Thyroid gland (tissue), 4 donors: ENCODE measurements at places on chromosomes 7 and 10.
A peak's percentile ranks its signal among the peaks of the same experiment; 100 is the strongest.

DNA sequence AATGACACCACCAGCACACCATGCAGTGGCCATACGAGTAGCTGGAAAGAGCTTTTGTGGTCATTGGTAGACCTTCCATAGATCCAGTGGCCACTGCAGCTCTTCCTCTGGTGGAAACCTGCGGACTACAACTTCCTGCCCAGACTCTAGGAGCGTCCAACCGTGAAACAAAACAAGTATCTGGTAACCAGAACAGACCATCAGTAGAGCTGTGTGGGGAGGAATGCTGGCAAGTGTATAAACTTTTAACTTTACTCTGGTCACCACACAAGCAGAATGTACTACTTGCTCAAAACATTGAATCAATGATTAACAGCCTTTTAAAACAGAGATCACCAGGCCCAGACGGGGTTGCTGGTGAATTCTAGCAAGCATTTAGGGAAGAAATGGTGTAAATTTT, 154.7 kb upstream of the DGKB start:
- H3K27me3 ChIP-seq: peaks cover 3% of the 10 kb centered on the region
- no peaks in the 10 kb centered on the region for H3K36me3 ChIP-seq
- no peak for DNase-seq
- H3K27ac ChIP-seq: no peak overlapping the region
- H3K4me3 ChIP-seq: no peak overlapping the region

GRCh38 chr10:103663236-103663635, 169.7 kb downstream of the NEURL1 start:
- no peak for DNase-seq
- H3K36me3 ChIP-seq: no peaks in the 10 kb centered on the region
- no peaks in the 10 kb centered on the region for H3K27me3 ChIP-seq
- no peak overlapping the region for H3K4me3 ChIP-seq

DNA sequence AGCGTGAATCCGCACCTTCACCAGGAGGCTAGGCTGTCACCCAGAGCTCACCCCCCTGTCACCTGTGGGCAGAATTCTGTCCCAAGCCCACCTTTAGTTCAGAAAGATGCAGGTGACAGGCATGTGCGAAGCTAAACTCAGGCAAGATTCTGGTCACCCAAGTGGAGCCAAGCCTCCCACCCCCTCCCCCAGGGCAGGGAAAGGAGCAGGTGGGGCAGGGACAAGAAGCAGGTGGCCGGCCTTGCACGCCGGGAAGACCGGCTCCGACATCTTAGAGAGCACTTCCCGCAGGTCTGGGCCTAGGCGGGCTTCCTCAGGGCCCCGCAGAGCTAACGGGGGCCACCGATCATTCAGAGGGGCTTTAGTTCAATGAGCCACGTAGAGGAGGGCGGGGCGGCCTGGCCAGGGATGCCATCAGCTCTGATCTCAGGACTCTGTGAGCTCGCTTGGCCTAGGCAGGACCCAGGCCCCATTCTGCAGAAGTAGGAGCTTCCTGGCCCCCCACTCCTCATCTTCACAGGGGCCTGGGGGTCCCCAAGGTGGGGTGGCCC, 19.9 kb downstream of the UNCX start:
- peaks cover 7% of the 10 kb centered on the region for H3K4me1 ChIP-seq
- H3K27ac ChIP-seq: no peak overlapping the region
- DNase-seq: no peak
- H3K36me3 ChIP-seq: no peaks in the 10 kb centered on the region
- H3K27me3 ChIP-seq: peaks cover 8% of the 10 kb centered on the region
- H3K4me3 ChIP-seq: no peak overlapping the region

DNA sequence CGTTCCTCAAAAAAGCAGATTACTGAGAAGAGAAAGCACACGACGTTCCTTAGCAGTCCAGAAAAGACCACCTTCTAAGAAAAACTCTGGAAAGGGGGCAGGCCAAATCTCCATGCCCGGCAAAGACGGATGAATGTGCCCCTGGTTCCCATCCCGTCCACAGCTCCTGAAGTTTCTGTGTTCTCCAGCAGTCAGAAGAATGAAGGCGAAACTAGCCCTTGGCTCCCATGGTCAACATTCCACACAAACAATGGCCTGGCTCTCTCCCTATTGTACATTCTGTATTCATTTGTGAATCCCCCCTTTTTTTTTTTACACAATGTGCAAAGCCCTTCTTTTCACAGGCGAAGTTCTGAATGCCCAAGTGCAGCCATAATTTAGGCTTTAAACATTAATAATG, 5.3 kb downstream of the CTBP2 start:
- H3K27me3 ChIP-seq: no peaks in the 10 kb centered on the region
- H3K4me3 ChIP-seq: no peak overlapping the region
- peak overlapping the region; percentile 95 for H3K27ac ChIP-seq
- H3K4me1 ChIP-seq: peaks cover 72% of the 10 kb centered on the region

DNA sequence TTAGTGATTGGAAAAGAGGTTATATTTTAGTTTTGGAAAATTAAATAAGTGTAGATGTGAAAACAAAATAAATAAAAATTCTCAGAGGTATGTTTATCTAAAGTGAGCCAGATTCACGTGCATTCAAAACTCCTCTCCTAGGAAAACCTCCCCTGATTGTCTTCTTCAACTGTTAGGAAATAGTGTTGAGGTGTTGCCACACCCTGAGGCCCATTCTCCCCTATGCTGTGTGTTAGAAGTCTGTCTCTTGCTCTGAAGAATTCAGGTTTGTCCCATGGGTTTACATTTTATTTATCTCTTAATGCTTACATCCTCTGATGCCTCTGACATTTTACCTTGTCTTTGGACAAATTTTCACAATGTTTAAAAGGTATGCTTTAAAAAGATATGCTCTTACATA, 40.3 kb downstream of the PTPRE start:
- H3K4me1 ChIP-seq: no peaks in the 10 kb centered on the region
- H3K27me3 ChIP-seq: no peaks in the 10 kb centered on the region
- no peaks in the 10 kb centered on the region for H3K36me3 ChIP-seq
- no peak overlapping the region for H3K27ac ChIP-seq

DNA sequence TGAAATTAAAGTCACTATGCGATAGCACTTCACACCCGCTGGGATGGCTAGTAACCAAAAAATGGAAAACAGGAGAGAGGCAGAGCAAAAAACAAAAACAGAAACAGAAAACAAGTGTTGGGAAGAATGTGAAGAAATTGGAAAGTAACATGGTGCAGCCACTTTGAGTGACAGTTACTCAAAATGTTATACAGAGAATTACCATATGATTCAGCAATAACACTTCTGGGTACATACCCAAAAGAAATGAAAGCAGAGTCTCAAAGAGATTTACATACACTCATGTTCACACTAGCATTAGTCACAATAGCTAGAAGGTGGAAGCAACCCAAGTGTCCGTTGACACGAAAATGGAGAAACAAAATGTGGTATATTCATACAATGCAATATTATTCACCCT, 88.6 kb upstream of the KCNIP2 start:
- H3K27ac ChIP-seq: no peak overlapping the region
- H3K4me3 ChIP-seq: no peak overlapping the region
- no peaks in the 10 kb centered on the region for H3K27me3 ChIP-seq
- DNase-seq: no peak
- no peaks in the 10 kb centered on the region for H3K36me3 ChIP-seq

- peak; percentile 13 for DNase-seq
- no peak overlapping the region for H3K4me3 ChIP-seq
- H3K27ac ChIP-seq: no peak overlapping the region
- no peaks in the 10 kb centered on the region for H3K36me3 ChIP-seq
- H3K4me1 ChIP-seq: peaks cover 11% of the 10 kb centered on the region
Observed at GRCh38 chr10:68154211-68154497, 44.9 kb downstream of the MYPN start.

GRCh38 chr7:32059289-32060011, 10.8 kb downstream of the PDE1C start:
- H3K27ac ChIP-seq: no peak overlapping the region
- no peaks in the 10 kb centered on the region for H3K4me1 ChIP-seq
- H3K36me3 ChIP-seq: no peaks in the 10 kb centered on the region
- no peak for DNase-seq

GRCh38 chr7:77930496-77930895, 131.9 kb downstream of the PHTF2 start:
- H3K27ac ChIP-seq: no peak overlapping the region
- no peaks in the 10 kb centered on the region for H3K4me1 ChIP-seq
- no peak for DNase-seq
- H3K27me3 ChIP-seq: no peaks in the 10 kb centered on the region
- H3K36me3 ChIP-seq: no peaks in the 10 kb centered on the region

GRCh38 chr10:23614483-23614882, 175.6 kb downstream of the OTUD1 start:
- H3K4me1 ChIP-seq: no peaks in the 10 kb centered on the region
- H3K27me3 ChIP-seq: no peaks in the 10 kb centered on the region
- no peak for DNase-seq
- no peaks in the 10 kb centered on the region for H3K36me3 ChIP-seq
- H3K27ac ChIP-seq: no peak overlapping the region
- no peak overlapping the region for H3K4me3 ChIP-seq

DNA sequence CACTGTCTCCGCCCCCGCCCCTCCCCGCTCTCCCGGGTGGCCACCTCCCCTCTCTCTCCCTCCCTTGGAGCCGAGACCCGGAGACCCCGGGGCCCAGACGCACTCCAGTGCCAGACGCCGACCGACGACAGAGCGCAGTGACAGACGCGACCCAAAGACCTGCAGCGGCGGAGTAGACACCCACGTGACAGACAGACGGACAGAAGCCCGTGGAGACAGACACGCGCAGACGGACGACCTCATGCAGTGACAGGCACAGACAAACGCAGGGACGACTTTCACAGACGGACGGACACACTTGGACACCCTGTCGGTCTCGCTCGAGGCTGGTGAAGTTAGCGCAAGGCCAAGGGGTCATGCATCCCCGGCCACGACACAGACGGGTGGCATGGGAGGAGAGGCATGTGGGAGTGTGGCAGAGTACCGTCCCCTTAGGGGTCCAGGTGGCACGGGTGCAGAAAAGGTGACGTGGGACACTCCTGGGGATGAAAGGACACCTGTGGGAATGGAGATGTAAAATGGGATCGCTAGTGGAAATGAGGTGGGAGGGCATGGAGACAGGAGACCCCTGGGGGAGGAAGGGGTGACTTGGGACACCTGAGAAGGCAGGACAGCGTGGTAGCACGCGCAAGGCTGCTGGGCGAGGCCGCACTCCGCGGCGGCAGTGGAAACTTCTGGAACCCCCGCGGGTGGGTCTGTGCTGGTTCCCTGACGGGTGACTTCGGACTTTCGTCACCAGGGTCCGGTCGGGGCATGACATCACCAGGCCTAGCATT, 456 bp upstream of the ACHE start:
- H3K4me3 ChIP-seq: no peak overlapping the region
- peaks cover 10% of the 10 kb centered on the region for H3K27me3 ChIP-seq
- no peak overlapping the region for H3K27ac ChIP-seq

GRCh38 chr10:95388109-95388471, 97.3 kb upstream of the PDLIM1 start:
- H3K4me1 ChIP-seq: peaks cover 38% of the 10 kb centered on the region
- H3K36me3 ChIP-seq: no peaks in the 10 kb centered on the region
- no peak for DNase-seq

GRCh38 chr10:59741048-59741447, 12.2 kb downstream of the MRLN start:
- no peaks in the 10 kb centered on the region for H3K27me3 ChIP-seq
- no peak for DNase-seq
- no peaks in the 10 kb centered on the region for H3K36me3 ChIP-seq
- no peaks in the 10 kb centered on the region for H3K4me1 ChIP-seq
- H3K27ac ChIP-seq: no peak overlapping the region

DNA sequence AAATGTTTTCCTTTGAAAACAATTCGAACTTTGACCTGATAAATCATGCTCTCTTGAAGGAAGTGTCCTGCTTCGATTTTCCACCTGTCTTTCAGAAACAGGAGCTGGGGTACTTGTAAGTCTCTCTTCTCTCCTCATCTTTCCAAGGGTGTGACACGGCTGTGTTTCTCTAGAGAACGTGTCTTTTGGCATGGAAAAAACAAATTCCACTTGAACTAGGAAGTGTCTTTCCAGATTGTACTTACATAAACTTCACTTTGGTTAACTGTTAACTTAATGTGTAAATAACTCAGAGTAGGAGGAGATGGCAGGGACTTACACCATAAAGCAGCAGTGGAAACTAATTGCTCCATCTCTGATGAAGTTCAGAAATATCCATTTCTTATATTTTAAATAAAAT, 4.2 kb upstream of the CALCR start:
- no peak overlapping the region for H3K27ac ChIP-seq
- no peak for DNase-seq
- H3K36me3 ChIP-seq: no peaks in the 10 kb centered on the region
- H3K27me3 ChIP-seq: no peaks in the 10 kb centered on the region
- H3K4me3 ChIP-seq: no peak overlapping the region
- H3K4me1 ChIP-seq: no peaks in the 10 kb centered on the region

GRCh38 chr10:102718220-102718619, 3.8 kb downstream of the SFXN2 start:
- H3K27me3 ChIP-seq: no peaks in the 10 kb centered on the region
- H3K4me1 ChIP-seq: peaks cover 22% of the 10 kb centered on the region
- no peaks in the 10 kb centered on the region for H3K36me3 ChIP-seq
- H3K4me3 ChIP-seq: no peak overlapping the region
- peak overlapping the region; percentile 67 for H3K27ac ChIP-seq

DNA sequence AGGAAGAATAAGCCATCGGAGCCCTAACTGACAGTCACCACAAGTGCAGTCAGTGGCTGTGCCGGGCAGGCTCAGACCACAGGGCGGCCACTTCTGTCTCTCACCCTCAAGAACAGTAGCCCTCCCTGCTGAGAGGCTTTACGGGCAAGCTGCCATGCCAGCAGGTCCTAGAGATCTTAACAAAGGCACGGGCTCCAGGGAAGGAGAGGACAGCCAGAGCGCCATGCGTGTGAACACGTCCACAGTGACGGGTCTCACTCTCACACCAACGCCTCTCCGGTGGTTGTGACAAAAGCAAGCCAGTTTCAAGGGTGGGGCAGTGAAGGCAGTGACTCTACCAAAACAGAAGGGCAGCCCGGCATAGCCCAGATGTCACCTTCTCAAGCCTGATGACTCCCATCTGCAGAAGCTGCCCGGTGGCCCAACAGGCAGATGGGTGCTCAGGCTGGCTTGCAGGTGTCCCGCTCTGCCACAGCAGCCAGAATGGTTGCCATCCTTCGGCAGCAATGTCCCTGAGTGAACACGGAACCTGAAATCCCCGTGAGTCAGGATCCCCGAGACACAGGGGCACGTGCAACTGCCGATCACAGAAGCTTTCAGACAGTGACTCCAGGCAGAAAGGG, 102.0 kb downstream of the FAM53B start:
- no peak overlapping the region for H3K4me3 ChIP-seq
- H3K27ac ChIP-seq: peak overlapping the region; percentile 83
- H3K36me3 ChIP-seq: no peaks in the 10 kb centered on the region
- peak; percentile 97 for DNase-seq

DNA sequence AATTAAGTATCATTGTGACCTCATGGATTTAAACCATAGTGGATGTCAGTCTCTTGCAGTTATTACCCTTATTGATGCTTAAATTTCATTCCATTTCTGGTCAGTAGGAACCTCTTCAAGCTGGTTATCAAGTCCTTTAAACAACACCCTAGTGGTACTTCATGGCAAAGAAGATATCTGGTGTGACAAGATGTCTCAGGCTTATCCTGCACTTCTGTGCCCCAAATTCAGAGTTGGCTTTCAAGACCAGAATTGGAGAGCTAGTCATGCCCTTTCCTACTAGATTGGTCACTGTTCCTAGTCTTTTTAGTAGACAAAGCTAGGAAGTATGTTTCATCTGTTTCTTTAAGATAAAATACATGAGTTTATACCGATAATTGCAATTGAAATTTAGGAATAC, 54.9 kb downstream of the KMT2E start:
- no peaks in the 10 kb centered on the region for H3K4me1 ChIP-seq
- H3K27me3 ChIP-seq: no peaks in the 10 kb centered on the region
- peaks cover 10% of the 10 kb centered on the region for H3K36me3 ChIP-seq
- DNase-seq: no peak
